ENCODE measurements at places on chromosomes 5 and 9.

DNA sequence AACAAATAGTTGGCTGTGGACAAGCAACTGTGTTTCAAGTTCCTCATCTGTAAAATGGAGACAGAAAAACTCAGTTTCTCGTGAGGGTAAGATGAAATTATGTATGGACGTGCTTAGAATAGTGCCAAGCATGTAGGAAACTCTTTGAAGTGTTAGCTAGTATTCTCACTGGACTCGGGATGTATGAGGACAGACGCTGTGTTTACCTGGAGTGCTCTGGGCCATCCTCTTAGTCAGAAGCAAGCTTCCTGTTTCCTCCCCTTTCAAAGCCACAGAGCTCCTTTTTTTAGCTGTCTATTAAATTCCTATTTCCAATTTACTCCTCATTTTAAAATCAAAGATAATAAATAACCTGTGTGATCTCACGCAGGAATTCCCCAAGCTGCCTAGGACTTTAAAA lies 23.8 kb upstream of the IQGAP2 start:
- no peak for DNase-seq

DNA sequence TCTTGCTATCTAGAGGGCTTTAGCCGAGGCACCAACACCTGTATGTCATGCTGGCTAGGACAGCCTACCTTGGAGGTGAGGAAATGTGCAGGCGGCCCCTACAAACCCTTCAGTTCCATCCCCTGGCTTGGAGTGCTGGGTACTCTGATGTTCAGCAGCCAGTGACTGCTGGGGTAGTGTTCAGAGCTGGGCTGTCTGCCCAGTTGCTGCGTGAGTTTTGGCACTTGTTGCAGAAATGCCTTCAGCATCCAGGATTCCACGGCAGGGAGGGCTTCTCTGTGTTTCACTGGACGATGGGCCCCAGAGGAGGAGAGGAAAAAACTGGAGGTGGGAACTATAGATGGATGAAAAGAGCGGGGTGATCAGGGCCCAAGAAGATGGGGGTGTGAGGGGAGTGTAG lies 10.4 kb downstream of the SWI5 start:
- no peak for DNase-seq

GRCh38 chr5:76791461-76791860 lies 27.4 kb upstream of the F2RL1 start:
- DNase-seq, result no peak

DNA sequence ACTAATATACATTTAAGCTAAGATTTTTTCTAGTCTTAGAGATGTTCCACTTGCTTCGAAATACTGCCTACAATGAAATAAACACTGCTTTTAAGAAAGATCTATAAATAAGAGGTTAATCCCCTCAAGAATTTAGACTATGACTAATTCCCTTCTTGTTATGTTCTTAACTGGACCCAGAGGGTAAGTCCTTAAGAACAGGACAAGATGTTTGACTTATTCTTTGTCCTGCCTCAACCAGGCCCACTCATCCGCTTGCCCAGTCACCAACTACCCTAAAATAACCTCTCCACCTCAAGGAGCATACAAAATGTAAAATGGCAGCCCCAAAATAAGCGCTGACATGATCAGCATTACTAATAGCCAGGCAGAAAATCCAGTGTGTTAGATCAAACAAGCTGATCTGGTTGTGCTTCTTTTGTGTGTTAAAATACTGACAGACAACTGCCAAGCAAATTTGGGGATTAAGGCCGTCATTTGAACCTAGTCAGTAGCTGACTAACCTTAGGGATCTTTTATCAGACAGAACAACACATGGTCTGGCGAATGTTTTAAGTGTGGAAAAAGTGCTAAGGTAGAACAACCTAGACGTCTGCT lies 93.7 kb upstream of the SMC5 start:
- DNase-seq, result no peak

DNA sequence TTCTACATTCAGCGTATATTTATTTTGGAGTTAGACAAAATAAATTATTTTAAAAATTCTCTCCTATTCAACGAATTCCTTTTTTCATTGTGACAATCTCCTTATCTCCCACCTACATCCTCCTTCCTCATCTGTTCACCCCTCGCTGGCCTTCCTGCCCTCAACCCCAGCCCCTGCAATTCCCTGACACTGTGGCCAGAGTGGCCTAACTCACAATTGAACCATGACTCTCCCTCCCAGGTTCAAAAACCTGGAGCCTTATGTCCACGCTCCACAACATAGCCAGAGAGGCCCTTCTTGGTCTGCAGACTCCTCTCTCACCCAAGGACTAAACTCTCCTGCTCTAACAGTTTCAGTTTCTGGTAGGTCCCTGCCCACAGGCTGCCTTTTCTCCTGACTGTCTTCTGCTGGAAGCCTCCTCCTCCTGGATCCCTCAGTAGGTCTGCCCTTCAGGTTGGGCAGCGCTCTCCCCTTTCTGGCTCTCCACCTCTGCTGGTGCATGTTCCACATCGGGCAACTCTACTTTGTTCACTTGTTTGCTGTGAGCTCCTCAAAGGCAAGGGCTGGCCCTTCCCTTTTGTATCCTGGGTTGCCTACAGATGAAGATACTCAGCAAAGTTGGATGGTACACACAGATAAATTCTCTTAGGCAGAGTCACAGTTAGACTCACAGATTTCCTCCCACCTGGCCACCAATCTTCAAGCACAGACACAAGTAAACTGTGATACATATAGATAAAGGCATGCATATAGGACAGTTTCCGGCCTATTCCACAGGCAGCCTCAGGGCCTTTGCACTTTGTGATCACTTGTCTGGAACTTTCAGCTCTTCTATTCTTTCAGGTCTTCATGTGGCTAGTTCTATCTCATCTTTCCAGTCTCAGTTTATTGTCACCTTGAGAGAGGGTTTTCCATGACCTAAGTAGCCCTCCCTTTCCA lies 19.8 kb upstream of the MYORG start:
- DNase-seq, result no peak

- DNase-seq, result no peak
Measured at GRCh38 chr5:9720361-9720760, 90.2 kb upstream of the TAS2R1 start.

DNA sequence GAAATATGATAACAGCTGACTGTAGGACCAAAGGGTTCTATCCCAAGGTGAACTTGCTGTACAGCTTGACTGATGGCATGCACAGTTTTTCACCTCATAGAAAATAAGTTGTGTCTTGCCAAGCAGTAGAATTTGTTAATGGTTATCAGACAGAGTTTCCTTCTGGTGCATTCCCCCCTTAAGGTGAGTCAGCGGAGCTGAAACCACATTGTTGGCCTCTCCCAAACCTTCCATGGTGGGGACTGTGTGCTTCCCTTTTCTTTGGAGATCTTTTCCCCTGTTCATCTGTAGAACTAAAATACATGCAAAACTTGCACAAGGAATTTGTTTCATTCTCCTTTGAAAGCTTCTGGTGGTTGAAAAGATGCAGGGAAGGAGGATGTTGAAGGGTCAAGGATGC lies 179.8 kb downstream of the FGF1 start:
- DNase-seq, result no peak

DNA sequence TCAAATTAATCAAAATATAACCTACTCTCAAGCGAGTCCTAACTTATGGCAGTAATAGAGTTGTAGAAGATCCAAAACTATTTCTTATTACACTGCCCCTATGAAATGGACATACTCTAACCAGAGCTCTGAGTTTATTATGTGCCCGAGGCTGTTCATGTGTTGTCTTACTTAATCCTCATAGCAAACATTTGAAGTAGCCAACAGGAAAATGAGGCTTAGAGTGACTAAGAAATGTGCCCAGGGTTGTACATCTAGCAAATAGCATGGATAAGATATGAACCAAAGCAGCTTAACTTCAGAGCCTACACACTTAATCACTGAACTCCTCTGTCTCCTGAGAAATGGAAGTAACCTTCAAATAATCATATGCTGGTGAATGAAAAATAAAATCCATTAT lies 1551.7 kb downstream of the MAT2B start:
- DNase-seq, result no peak

- DNase-seq, result no peak
Measured at GRCh38 chr9:138058181-138058580, 180.6 kb downstream of the CACNA1B start.

DNA sequence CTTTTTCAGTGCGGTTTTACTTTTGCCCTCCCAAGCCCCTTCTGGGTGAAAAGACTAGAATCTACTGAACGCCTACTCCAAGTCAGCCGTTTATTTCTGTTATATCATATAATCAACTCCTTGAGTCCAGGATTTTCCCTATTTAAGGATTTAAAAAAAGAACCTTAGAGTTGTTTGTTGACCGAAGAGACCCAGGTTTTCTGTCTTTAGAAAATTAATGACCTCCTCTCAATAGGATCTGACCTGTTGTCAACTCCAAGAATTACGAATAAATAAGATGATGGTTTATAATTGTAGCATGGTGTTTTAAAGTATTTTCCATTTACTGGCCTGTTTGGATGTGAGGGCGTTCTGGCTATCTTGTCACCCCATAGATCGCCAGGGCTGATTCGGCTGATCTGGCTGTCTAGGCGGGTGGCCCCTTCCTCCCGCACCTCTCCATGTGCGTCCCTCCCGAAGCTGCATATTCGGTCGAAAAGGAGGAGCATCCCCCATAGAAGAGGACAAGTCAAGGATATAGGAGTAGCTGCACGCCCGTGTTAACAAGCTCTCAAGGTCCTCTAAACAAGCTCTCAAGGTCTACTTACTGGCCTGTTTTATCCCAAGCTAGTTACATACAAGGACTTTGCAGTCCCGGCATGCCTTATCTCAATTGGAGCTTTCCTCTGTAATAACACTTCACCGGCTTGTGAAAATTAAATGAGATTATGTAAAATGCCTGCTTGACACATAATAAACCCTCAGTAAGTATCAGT lies 1.1 kb upstream of the UBAP2 start:
- DNase-seq, result no peak

DNA sequence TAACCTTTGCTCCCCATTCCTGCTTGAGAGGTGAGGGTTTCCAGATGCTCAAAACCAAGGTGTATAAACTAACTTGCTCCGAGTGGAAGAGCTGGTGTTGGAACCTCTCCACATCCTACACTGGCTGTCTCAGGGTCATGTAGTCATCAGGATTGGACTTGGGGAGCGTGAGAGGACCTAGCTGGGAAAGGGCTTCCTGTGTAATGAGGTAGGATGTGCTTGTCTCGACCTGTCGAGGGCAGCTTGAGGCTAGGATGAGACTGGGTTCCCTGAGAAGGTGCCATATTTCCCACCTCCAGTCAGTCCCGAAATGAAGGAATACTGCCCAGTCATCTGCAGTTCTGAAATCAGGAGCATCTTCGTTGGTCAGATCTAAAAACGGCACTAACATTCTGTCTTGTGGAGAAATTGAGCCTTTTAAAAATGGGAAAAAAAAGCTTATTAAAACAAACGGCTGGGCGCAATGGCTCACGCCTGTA lies 1.3 kb downstream of the CCNI2 start:
- no peak for DNase-seq

DNA sequence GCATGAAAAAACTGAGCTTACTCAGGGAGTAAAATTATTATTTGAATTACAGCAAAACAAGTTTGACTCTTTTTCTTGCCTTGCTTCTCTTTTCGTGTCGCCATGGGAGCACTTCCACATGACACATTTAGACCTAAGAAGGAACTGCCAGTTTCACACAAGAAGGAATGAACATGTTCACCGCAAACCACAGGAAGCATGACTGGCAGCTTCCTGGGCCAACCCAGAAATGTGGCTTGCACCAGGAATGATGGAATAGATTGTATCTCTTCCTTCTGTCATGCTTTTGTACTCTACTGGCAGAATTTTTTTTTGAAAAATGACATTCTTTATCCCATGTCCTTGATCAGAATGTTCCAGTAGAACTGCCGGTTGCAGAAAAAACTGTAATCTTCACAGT lies 32.9 kb upstream of the MAN2A1 start:
- DNase-seq, result peak; percentile 68

- DNase-seq, result no peak
Measured at GRCh38 chr5:14416621-14417275, 164.8 kb upstream of the OTULINL start.

DNA sequence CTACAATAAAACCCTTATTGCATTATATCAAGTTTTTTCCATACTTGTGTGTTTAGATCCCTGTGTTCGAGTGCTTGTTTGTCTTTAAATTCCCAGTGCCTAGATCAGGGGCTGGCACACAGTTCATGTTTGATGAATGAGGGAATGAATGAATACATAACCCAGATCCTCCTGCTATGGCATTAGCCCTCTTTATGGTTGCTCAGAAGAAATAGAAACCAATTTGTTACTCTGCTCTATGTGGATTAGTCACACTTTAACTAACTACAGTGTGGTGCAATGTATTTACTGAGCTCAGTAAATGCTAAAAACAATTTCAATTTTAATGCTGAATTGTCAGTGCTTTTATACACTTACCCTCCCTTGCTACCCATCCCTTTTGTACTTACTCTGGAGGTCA lies 16.4 kb upstream of the GALNT10 start:
- no peak for DNase-seq

- no peak for DNase-seq
Measured at GRCh38 chr5:135471726-135472125, 19.6 kb upstream of the TIFAB start.

GRCh38 chr5:111706345-111706744 lies 50.6 kb downstream of the NREP start:
- DNase-seq, result no peak

GRCh38 chr5:76386360-76386759 lies 16.7 kb upstream of the IQGAP2 start:
- DNase-seq, result no peak

GRCh38 chr9:111938427-111938800 lies 41.8 kb downstream of the UGCG start:
- no peak for DNase-seq

GRCh38 chr5:124477577-124477976 lies 268.9 kb downstream of the ZNF608 start:
- no peak for DNase-seq

- no peak for DNase-seq
Measured at GRCh38 chr9:110575169-110575568, 4.4 kb downstream of the SVEP1 start.
